Osteoblast (primary cell): ENCODE measurements at places on chromosomes 12 and 14. TPM values are rescaled to one million over a fixed set of nuclear protein-coding genes. Genes with fewer than 3 reads are reported as not detected.

The TAS2R10 gene
- total RNA-seq: 1.1 and 1.8 TPM in 2 replicates

The CLEC14A gene
- total RNA-seq: 0.29 TPM in 1 of 2 replicates, not detected in the other

The AQP2 gene
- total RNA-seq: not detected in 2 replicates

The ADAMTS20 gene
- total RNA-seq: under 0.01 TPM in 1 of 2 replicates, not detected in the other

The EXOC3L4 gene
- 0.29 TPM in 1 of 2 replicates, not detected in the other for total RNA-seq

The NDUFA12 gene
- 49.2 and 66.6 TPM in 2 replicates for total RNA-seq

The LRP1-AS gene
- not detected in 2 replicates for total RNA-seq

The TAS2R13 gene
- 2.9 and 3.8 TPM in 2 replicates for total RNA-seq

The KLHDC1 gene
- 2.9 and 4.7 TPM in 2 replicates for total RNA-seq

The TMCC3 gene
- total RNA-seq: under 0.01 and 0.36 TPM in 2 replicates

The KRT74 gene
- total RNA-seq: not detected in 2 replicates

The SMCO2 gene
- 0.72 and 0.88 TPM in 2 replicates for total RNA-seq

The KRT3 gene
- total RNA-seq: not detected in 2 replicates

The TSHR gene
- not detected in 2 replicates for total RNA-seq

The INHBC gene
- total RNA-seq: not detected in 2 replicates

The TGM1 gene
- total RNA-seq: 0.36 and 1.2 TPM in 2 replicates

The ASPG gene
- total RNA-seq: under 0.01 TPM in 1 of 2 replicates, not detected in the other

The VAMP1 gene
- total RNA-seq: 6.5 and 9.1 TPM in 2 replicates

The RAD9B gene
- total RNA-seq: 0.36 and 0.59 TPM in 2 replicates

The C12orf50 gene
- under 0.01 TPM in 1 of 2 replicates, not detected in the other for total RNA-seq

The HSPB8 gene
- total RNA-seq: 2.9 and 3.5 TPM in 2 replicates

The FAM216A gene
- total RNA-seq: 7.2 and 8.3 TPM in 2 replicates

The COCH gene
- total RNA-seq: 0.29 and 1.1 TPM in 2 replicates

The NTF3 gene
- total RNA-seq: under 0.01 and 1.1 TPM in 2 replicates

The SLC4A8 gene
- 1.2 and 2.9 TPM in 2 replicates for total RNA-seq

The FRMD6 gene
- 584 and 701 TPM in 2 replicates for total RNA-seq

The SERPINA12 gene
- total RNA-seq: not detected in 2 replicates

The SLCO1B1 gene
- not detected in 2 replicates for total RNA-seq

The TMEM117 gene
- 20.6 and 22.4 TPM in 2 replicates for total RNA-seq

The FBXL14 gene
- 9.8 and 10.3 TPM in 2 replicates for total RNA-seq

The INSM2 gene
- not detected in 2 replicates for total RNA-seq

The MNAT1 gene
- 51.4 and 57.2 TPM in 2 replicates for total RNA-seq

The SERPINA9 gene
- total RNA-seq: under 0.01 and 0.29 TPM in 2 replicates

The RASSF9 gene
- 5.8 and 6.8 TPM in 2 replicates for total RNA-seq

The TAC3 gene
- not detected in 2 replicates for total RNA-seq

The EIF5 gene
- total RNA-seq: 197 and 221 TPM in 2 replicates

The PLCZ1 gene
- not detected in 2 replicates for total RNA-seq

The NOVA1 gene
- 0.36 TPM in 1 of 2 replicates, not detected in the other for total RNA-seq
